ENCODE measurements at places on chromosomes 1 and 21.

- no peak for DNase-seq
Measured at GRCh38 chr1:67262735-67263134, 44.9 kb upstream of the IL12RB2 start.

- no peak for DNase-seq
Measured at GRCh38 chr1:19123837-19124236, 86.2 kb downstream of the UBR4 start.

DNA sequence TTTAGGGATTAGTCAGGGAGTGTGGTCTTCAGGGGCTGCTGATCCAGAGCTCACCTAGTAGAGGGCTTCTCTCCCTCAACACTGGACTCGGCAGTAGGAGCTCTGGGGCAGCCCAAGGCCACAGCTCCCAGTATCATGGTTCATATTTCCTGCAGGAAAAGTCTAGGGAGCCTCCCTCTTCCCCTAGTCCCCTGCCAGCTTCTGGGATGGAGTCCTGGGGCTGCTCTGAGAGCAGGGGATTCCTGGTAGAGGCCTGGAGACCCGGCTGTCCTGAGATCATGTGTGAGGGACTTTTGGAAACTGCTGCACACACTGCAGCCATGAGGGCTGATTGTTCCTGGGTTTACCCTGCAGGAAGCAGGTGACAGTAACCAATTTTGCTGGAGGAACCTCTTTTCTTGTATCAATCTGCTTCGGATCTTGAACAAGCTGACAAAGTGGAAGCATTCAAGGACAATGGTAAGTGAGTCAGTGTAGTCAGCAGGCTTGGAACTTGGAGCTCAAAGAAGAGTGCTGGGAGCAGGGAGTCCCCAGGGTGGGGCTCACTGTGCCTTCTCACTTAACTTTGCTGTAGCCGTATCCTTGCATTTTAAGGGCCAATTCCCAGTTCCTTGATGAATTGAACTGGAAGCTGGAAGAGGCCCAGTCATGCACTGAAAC is 16.3 kb downstream of the STRIP1 start:
- DNase-seq, result no peak

- DNase-seq, result peak; percentile 29
Measured at GRCh38 chr21:41170442-41170841, 2.5 kb downstream of the BACE2 start.

DNA sequence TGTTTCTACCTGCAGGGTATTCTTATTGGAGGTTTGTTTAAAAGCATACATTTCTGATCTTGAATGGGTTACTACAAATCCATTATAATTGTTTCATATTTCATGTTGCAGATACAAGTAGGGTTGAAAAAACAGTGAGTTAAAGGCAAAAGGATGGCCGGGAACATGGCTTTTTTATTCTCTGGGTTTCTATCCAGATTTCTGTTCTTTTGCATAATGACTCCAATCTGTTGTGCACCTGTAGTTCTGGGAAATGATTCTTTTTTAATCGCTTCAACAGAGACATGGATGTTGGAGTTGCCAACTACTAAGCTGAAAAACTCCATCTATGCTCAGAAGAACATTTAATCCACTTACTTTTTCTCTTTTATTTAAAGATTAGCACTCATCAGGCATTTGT is 2.7 kb upstream of the ADAMTS1 start:
- DNase-seq, result no peak

- peak; percentile 53 for DNase-seq
Measured at GRCh38 chr21:26140164-26140579, 30.4 kb downstream of the APP start.

DNA sequence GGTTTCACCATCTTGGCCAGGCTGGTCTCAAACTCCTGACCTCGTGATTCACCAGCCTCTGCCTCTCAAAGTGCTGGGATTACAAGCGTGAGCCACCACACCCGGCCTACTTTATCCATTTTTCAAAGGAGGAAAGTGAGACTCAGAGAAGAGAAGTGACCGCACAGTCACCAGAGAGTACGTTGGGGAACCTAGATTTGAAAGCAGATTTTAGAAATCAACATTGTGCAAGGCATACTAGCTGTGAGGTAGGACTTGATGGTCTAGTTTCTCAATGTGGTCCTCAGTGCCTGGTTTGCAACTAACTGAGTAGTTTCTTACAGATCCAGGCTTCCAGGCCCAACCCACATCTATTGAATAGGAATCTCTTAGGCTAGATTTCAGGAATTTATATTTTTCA is 1.7 kb upstream of the PRCC start:
- no peak for DNase-seq

- DNase-seq, result no peak
Measured at GRCh38 chr21:16767201-16767600, 745.6 kb upstream of the CXADR start.

- DNase-seq, result peak; percentile 80
Measured at GRCh38 chr1:1358433-1359271, at the start of gene MXRA8. Gene MXRA8, minus strand, starts transcription at chr1:1358555. Its CDS starts 51 bp downstream, at chr1:1358504.

GRCh38 chr1:51679435-51679834 is 62.5 kb downstream of the OSBPL9 start:
- DNase-seq, result no peak

DNA sequence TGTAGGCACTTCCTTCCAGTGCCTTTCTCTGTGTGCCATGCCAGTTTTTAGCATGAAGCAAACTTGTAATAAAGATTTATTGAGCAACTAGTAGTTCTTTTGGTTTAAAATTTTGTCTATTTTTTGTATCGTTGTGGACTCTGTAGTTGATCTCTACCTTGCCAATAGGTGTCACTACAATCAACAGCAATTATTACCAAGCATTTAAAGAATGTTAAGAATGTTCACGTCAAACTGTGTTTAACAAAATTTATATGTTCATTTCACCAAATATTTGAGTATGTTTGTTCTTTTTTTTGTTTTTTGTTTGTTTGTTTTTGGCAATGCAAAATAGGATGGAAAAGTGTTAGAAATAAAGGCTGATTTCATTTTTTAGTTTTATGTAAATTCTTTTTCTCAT is 208.1 kb downstream of the PATJ start:
- no peak for DNase-seq

- DNase-seq, result no peak
Measured at GRCh38 chr1:76784502-76784901, 82.8 kb upstream of the ST6GALNAC5 start.

GRCh38 chr21:31566064-31566463 is 93.4 kb upstream of the SOD1 start:
- no peak for DNase-seq

DNA sequence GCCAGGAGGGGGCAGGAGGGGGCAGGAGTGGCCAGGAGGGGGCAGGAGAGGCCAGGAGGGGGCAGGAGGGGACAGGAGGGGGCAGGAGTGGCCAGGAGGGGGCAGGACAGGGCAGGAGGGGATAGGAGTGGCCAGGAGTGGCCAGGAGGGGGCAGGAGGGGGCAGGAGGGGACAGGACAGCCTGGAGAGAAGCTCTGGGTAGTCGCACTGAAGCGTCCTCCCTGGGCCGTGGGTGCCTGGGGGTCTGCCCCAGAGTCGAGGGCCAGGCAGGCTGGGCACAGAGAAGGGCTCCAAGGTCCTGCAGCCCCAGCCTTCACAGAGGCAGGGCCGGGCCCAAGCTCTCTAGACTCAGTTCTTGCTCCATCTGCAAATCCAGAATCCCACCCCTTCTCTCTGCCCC is 22.9 kb downstream of the MEGF6 start:
- no peak for DNase-seq

DNA sequence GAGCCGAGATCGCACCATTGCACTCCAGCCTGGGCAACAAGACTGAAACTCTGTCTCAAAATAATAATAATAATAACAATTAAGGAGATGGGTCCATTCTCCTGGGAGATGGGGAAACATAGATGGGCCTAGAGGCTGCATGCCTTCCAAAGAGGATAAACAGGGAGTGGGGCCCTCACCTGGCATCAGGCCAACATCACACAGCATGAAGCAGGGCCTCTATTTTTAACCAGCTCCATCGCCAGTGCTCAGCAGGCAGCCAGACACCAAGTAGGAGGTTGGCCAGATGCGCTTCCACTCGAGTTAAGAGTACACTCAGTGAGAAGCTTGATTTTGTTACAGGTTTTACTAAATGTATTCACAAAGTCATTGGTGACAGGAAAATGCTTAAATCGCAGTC is 352.0 kb downstream of the RRAGC start:
- DNase-seq, result no peak

GRCh38 chr1:156571919-156572662 is at the start of gene IQGAP3:
Gene IQGAP3, minus strand, starts transcription at chr1:156572565. Its CDS starts 36 bp downstream, at chr1:156572529.
- peak; percentile 78 for DNase-seq

DNA sequence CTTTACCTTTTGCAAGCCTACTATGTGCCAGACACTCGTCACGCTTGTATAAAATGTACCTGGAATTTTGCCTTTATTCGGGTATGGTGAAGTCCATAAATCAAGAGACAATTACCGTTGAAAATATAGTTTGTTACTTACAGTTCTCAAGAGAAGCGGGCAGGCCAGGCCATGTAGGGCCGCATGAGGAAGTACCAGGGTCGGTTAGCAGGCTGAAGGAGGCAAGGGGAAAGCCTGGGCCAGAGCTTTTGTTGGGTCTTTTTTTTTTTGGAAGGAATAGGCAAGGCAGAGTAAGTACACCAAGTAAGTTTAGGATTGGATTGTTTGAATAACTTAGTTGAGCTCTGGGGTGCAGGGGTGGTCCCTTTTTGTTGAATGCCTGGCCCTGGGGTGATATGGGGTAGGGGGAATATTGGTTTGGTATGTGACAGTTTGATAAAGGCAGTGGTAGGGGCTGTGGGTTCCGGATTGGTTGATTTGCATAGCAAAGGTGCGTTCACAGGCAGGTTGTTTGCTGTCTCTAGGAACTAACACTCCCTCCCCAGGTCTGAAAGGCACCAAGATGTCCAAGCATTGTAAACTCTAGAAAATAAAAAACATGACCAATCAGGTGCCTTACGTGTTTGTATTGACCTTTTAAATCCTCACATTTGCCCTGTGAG is 80.7 kb downstream of the KAZN start:
- DNase-seq, result no peak

All from left ventricle myocardium inferior (tissue), 1 donor.